ENCODE measurements at places on chromosomes 7 and 10.

DNA sequence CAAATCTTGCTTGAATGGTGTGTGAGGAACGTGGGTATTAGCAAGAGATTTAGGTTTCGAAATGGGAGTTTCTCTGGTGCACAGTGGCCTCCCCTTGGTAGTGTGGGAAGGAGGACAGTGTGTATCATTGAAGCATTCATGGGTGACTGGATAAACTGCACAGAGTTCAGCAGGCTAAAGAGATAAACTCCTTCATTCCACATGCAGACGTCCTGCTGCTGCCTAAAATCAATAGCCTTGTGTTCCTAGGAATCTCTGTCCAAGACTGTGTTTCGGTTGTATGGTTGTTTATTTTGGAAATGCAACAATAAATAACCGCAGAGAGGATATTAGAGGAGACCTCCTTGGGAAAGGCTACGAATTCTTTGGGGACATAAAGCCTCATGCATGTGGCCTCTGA is 100.9 kb upstream of the FAM171A1 start:
- DNase-seq: no peak

DNA sequence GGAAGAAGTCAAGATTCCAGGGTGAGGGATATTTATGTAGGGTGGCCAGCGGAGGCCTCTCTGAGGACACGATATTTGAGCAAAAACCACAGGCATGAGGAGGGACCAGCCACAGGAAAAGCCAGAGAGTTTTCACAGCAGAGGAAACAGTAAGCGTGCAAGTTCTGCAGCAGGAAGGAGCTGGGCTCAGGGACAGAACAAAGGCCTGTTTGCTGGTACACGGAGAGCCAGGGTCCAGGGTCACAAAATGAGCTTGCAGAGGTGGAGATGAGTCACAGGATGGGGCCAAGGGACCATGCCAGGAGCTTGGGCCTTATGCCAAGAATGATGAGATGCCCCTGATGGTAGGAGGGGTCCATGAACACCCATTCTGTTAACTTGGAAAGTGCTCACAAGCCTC is 283.5 kb downstream of the PLXNA4 start:
- DNase-seq: no peak

DNA sequence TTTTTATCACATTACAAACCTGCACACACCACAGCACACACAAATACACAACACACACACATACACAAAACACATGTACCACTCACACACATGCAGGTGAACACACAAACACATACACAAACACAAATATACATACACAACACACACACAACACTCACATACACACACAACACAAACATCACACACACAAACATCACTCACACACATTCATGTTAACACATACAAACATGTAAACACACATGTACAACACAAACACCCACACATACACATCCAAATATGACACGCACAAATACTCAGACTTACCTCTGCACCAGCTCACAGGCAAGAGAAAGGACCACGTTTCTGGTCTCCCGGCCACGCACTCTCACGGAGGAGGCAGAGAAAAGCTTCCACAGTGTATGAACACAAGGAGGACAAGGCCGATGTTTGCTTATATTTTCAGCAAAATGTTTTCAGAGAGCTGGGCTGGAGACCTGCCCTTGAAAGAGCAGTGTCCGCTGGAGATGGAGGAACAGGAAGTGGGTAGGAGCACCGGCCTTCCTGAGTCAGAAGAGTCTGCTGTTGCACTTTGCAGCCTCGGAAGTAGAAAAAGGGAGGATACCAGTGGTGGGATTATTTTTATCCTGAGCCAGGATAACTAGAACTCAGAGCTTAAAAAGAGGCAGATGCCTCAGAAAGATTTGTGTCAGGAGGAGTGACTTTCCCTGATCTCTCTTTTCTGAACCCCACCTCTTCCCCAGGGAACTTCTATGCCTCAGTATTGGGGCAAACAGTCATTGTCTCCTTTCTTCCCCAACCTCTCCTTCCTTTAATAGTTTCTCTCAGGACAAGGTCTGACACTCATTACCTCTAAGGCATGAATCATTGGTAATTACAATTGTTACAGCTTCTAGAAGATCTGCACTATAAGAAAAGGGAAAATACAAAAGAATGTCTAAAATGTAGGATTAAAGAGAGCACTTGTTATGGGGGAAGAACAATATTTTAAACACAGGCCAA is at the start of gene GIMAP6:
Gene GIMAP6 (minus strand): TSS at position 520 of the 999 bp plus-strand sequence. CDS start 2,243 bp downstream, outside the sequence.
- peak; percentile 25 for DNase-seq

DNA sequence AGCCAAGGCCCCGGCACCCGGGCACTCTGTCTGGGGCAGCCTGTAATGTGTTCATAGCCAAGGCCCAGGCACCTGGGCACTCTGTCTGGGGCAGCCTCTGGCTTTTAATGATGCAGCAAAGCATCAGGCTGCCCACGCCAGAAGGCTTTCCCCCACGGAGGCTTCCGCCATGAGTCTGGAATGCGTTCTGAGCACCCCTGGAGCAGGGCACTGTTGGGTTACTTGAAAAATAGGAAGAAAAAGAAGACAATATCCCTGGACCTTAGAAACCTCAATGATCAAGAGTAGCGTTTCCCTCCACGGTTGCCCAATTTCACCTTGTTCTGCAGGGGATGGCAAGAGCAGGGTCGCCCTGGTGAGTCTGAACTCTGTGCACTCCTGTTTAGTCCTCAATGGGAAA is 565.0 kb downstream of the PTPRN2 start:
- no peak for DNase-seq

- no peak for DNase-seq
These were observed 299.9 kb upstream of the PITRM1 start for GRCh38 chr10:3472287-3473051.

- DNase-seq: no peak
These were observed 50.8 kb downstream of the ESYT2 start for GRCh38 chr7:158778471-158778870.

- DNase-seq: no peak
These were observed 249.8 kb upstream of the TCF7L2 start for GRCh38 chr10:112700215-112700671.

GRCh38 chr7:786472-787255 is 45.6 kb upstream of the SUN1 start:
- DNase-seq: peak; percentile 59

- DNase-seq: no peak
These were observed 35.9 kb upstream of the SEMA3A start for GRCh38 chr7:84230491-84230890.

GRCh38 chr10:87973635-87974034 is 110.2 kb downstream of the PTEN start:
- DNase-seq: no peak

- DNase-seq: no peak
These were observed 26.9 kb downstream of the ENKUR start for GRCh38 chr10:24988831-24989640.

DNA sequence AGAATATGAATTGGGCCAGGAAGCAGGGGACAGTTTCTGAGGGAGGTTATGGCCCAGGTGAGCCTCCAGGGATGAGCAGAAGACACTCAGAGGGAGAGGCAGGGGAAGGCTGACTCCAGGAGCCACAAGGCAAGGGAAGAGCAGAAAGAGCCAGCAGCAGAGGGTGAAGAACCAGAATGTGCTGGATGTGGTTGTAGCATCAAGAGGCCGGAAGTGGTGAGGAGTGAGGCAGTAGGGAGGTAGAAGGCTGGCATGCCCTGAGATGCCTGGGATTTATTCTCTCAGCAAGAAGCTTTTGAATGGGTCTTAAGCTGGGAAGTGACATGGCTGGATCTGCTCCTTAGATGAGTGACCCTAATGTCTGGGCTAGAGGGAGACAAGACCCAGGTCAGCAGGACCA is 311.7 kb downstream of the DOCK4 start:
- no peak for DNase-seq

DNA sequence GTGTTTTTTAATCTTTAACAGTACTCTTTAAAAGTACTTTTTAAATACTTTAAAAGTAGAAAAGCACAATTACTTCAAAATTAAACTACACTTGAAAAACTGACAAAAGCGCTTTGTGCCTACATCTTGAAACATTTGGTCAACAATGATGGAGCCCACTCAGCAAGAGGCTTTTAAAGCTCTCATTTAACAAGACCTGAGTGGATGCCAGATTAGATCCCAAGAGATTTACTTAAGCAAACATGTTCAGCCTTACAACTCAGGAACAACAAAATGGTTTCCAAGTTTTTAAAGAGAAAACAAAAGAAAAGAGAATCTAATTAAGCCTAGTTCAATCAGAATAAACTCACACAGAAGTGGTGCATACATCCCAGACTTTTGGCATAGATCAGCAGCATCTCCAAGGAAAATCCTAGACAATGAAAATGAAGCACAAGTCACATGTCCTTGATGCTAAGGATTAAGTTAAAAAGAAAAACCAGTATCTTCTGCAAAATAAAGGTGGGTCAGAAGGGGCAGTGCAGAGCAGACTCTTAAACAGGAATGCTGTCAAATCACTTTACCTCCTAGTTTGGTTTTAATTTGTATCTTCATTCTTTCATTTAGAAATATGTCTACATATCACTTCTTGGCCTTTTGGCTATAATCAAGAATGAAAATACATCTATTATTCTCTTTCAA is 26.2 kb downstream of the HIBADH start:
- DNase-seq: no peak

DNA sequence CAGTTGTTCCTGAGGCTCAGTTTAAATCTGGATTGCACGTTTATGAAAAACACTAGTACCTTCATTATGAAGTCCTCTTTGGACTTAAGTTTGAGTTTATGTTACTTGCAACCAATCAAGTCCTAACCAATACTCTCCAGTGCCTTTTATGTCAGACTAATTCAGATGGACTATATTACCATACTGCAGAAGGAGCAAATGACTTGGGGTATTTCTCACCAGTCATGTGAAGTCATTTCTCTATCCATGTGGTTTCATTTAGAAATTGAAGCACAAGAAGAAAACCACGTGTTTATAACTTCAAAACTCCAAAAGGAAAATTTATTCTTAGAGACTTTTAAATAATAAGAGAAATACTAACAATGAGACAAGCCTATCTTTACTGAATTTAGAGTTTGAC is 201.6 kb downstream of the MBL2 start:
- no peak for DNase-seq

GRCh38 chr10:73167458-73167782 is 388 bp downstream of the ECD start:
- DNase-seq: no peak

DNA sequence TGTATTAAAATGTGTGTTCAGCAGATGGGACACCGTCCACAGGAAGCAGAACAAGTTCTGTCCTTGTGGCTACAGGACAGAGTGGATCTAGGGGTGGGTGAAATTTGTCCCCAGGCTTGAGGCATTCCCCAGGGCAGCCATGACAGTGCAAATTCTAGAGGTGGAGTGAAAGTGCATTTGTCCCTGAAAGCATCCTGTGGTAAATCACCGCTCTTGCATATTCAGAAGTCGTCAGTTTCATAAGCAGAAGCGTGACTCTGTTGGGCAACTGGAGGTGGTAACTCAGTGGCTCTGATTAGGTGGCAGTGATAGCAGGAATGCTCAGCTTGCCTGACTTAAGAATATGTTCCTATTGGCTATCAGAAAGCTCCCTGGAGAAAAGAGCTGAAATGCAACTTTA is 96.6 kb downstream of the SNX10 start:
- DNase-seq: no peak

- DNase-seq: no peak
These were observed 21.6 kb downstream of the PDZD8 start for GRCh38 chr10:117353684-117354083.

All from activated T-helper 1 cell treated with anti-CD3 and anti-CD28 coated beads, Interleukin-2, amount 50 U/mL, for 16 hours (primary cell).